ENCODE measurements at places on chromosomes 16 and 17.

DNA sequence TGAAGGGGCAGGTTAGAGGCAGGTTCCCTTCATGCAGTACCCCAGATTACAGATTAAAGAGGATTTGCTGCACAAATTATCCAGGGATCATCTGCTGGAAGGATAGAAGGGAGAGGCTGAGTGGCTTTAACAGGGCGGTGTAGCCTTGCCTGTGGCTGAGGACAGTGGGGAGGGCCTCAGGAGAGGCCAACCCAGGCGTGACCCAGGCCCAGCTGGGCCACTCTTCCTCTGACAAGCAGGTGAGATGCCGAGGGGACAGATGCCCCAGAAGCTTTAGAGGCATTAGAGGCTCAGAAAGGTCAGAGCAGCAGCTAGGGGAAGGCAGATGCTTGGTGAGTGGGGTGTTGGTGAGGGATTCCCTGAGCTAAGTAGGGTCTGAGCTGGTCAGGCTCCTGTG is 18.1 kb upstream of the MTMR4 start:
- DNase-seq, result no peak

DNA sequence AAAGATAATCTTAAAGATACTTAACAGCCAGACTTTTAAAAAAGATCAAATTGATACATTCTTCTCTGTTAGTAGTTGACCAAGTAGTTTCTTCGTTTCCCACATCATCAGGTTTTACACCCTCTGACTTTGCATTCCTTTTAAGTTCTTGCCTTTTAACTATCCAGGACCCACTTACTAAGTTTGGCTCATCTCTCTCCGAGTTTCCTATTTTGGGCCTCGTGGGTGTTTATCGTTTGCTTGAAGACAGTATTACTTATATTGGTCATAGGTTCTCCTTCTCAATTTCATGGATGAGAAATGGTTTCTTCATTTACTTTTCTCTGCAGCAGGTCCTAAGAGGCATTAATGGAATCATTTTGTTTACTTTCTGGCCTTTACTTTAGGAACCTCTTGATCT is 43.2 kb downstream of the RPA1 start:
- DNase-seq, result no peak

DNA sequence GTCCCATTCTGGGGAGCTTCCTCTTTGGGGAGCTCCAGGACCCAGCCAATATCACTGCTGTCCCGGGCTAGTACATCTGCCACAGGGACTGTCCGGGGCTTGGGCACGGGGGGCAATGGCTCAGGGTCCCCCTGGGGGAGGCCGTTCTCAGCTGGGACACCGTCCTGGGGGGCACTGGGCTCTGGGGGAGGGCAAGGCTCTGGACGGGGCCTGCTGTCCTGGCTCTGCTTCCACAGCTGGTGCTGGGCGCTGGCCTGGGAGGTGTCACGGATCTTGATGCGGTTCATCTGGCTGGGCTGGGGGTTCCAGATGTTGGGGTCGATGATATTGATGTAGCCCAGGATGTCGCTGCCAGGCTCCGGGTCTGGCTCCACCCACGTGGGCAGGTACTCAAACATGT is 26.1 kb downstream of the SLC5A10 start:
- no peak for DNase-seq

GRCh38 chr17:4583782-4584100 is 588 bp upstream of the SMTNL2 start:
- DNase-seq, result no peak

GRCh38 chr16:11155284-11155806 is 100.7 kb downstream of the SOCS1 start:
- no peak for DNase-seq

DNA sequence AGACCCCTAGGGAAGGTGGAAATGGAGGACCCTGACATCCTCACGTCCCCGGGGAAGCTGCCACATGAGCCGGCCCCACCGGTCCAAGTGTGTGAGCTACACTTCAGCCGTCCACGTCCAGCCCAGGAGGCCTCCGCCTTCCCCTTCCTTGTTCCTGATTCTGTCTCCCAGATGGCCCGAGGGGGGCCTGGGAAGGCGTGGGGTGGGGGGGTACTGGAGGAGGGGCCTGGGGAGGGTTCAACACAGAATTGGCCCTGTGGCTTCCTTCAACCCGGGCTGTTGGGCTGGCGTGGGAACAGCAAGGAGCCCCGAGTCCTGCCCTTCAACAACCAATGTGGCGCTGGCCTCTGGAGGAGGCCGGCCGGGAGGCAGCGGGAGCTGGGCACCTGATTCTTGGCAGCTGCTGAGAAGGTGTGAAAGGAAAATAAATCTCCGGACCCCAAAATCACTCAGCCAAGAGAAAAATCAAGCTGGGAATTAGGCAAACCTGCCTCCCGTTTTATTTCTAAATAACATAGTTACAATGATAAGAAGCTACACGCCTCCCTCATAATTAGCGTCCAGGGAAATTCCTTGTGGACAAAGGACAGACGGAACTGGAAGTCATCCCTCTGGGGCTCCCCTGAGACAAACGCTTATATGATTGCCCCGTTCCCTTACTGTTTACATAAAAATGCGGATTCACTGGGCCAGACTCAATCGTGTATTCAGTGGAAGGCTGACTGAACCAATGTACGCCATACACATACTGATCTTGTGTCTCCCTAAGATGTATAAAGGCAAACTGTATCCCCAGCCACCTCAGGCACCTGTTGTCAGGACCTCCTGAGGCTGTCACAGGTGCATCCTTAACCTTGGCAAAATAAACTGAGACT is 1.8 kb upstream of the APRT start:
- DNase-seq, result no peak

DNA sequence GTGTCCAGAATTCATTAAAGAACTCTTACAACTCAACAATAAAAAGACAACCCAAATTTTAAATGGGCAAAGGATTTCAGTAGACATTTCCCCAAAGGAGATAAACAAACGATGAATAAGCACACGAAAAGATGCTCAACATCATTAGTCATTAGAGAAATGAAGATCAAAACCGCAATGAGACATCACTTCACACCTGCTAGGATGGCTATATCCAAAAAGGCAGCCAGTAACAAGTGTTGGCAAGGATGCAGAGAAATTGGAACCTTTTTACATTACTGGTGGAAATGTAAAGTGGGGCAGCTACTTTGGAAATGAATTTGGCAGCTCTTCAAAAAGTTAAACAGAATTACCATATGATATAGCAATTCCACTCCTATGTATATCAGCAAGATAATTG is 42.0 kb downstream of the PITPNM3 start:
- DNase-seq, result no peak

GRCh38 chr17:61337290-61337689 is 62.4 kb upstream of the TBX2 start:
- DNase-seq, result no peak

DNA sequence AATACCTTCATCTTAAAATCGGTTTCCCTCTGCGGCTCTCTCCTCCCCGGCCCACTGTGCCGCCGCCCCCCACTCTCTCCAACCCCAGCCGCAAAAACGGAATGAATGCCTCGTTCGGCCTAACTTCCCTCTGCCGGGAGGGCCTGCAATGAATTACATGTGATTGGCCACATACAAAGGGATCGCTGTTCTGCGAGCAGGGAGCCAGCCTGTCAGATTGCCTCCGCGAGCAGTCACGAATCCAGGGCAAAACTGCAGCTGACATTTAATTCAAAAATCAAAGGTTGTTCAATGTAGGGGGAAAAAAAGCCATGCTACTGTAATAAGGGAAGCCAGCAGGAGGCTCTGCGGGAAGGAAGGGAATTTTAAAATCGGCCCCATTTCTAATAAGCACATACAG is 84.9 kb downstream of the TBC1D16 start:
- no peak for DNase-seq

- DNase-seq, result no peak
These were observed 12.1 kb downstream of the CMTM3 start for GRCh38 chr16:66616592-66616991.

DNA sequence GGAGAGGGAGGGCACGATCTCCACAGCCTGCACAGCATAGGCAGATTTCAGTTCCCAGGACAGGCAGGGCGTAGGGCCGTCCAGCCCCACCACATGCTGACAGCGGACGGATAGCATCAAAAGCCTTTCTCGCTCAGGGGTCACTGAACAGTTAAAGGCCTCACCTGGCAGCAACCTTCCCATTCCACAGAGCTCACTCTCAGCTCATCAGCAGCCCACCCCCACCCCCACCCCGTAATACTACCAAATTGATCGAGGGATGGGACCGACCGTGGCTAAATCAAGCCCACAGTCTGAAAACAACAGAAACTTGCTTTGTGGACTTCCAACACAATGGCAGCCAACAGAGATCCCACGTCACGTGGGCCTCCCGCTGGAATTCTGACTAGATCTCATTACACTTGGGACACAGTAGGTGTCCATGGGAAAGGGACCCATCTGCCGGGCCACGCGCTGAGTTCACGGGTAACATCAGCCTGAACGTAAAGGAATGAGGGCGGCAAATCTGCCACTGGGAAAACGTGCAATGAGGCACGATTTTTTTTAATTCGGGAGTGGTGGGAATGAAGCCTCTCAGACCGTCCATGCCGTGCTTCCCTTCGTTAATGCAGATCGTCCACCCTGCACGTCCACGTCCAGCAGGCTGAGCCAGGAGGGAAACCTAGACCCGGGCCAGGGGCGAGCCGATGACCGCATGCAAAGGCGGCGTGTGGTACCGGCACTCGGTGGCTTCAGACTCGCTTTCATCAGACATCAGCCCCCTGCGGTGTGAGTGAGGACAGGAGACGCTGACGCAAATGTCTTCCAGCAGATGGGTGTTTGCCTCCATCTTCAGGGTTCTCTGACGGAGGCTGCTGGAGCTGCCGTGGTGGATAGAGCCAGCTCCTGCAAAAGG is 92.1 kb downstream of the TBC1D16 start:
- DNase-seq, result no peak

DNA sequence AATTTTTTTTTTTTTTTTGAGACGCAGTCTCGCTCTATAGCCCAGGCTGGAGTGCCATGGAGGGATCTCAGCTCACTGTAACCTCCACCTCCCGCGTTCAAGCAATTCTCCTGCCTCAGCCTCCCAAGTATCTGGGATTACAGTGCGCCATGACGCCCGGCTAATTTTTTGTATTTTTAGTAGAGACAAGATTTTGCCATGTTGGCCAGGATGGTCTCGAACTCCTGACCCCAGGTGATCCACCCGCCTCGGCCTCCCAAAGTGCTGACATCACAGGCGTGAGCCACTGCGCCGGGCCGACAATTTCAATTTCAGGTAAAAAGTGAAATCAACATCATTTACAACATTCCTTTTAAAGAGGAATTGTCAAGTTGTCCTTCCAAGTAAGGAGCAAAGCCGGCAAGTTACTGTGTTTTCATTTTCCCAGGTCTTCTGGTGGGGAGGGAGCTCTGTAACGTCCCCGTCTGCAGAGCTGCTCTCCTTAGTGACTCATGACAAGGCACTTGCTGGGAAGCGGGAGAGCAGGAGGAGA is 873 bp downstream of the NPLOC4 start:
- DNase-seq, result no peak

DNA sequence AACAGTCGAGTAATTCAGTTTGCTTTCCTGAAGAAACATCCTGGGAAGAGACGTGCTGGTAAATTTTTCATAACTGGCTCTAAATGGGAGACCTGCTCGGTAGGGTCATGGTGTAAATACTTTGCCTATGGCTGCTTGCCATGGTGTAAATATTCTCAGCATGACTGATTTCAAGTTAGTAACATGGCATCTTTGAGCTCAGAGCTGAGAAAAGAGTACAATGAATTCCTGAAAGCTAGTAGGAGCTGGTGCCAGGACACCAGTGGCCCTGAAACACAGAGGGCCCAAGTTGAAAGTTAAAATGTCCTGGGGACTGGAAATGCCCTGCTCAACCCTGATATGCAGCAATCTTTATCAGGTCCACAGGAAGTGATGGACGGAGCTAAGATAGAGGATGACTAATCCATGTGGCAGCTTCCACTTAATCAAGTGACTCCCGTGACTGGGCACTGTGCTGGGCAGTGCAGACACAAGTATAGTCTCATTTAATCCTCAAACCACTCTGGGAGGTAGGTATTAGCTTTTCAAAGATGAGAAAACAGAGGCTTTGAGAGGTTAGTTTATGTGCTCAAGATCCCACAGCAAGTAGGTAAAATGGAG is 130.1 kb upstream of the ADAMTS18 start:
- DNase-seq, result no peak

- peak; percentile 32 for DNase-seq
These were observed 150.8 kb downstream of the SSH2 start for GRCh38 chr17:29778956-29779811.

DNA sequence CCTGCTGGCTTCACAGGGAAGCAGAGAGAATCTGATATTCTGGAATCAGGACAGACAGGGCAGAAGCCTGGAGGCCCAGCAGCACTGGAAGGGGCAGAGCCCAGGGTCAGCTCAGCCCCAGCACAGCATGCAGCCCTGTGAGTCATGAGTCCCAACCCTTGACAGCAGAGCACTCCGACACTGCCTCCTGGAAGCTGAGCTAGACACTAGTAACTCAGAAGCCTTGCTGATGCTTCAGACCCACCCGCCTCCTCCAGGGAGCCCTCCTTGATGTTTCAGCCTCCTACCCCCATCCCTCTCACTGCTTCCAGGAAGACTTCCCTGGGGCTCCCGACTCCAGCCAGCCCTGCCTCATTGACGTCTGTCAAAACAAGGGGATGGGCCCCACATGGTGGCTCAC is 6.9 kb downstream of the CAMKK1 start:
- DNase-seq, result no peak

- DNase-seq, result no peak
These were observed 99.9 kb downstream of the RPTOR start for GRCh38 chr17:80644536-80644935.

DNA sequence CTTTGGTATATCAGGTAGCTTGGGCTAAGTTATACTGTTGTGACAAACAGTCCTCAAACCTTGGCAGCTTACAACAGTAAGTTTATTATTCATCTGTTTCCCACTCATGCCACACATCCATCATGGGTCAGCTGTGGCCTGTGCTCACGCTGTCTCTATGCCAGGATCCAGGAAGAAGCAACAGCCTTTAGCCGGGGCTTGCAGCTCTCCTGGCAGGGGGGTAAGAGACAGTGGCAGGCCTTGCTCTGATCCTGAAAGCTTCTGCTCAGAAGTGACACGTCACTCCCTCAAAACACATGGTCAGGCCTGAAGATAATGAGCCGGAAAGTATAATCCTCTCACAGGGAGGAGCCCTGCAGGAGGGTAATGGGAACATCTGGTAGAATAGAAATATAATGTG is 377.6 kb downstream of the CPPED1 start:
- DNase-seq, result no peak

DNA sequence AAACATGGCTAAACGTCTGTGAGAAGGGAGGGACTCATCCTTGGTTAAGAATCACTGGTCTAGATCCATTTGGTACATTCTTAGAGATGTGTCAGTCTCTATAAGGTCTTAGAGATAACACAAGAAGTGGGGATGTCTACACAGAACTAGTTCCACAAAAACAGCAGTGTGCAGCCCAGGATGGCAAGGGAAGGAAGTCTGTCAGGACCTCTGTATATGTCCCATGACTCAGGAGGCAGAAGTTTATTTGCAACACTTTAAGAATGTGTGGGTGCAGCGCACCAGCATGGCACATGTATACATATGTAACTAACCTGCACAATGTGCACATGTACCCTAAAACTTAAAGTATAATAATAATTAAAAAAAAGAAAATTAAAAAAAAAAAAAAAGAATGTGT is 548.5 kb upstream of the SOX9 start:
- no peak for DNase-seq

DNA sequence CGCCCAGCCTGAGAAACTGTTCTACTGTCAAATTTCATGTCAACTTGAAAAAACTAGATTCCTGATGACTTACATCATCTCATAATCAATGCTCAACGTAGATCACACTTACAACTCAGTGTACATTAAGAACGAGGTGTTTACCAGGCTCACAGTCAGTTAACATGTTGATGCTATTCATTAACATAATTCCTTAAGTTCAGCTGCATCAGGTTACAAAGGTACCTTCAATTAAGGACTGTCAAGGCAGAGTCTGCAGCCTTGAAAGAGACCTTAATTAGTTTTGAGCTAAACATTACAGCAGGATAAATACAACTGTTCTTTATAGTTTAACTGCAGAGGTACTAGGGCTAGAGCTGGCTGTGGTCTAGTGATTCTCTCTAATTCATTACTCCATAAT is 1.9 kb downstream of the GNA13 start:
- no peak for DNase-seq
